ENCODE measurements at places on chromosomes 11 and 22. TPM values are rescaled to one million over a fixed set of nuclear protein-coding genes. Genes with fewer than 3 reads are reported as not detected.

Gene HBB
- total RNA-seq: not detected

Gene OR5B21
- not detected for total RNA-seq

Gene RIMBP3C
- 0.44 TPM for total RNA-seq

Gene ART5
- total RNA-seq: not detected

Gene WT1
- total RNA-seq: 1.4 TPM

Gene KBTBD3
- 2.2 TPM for total RNA-seq

Gene TRAPPC4
- total RNA-seq: 91.1 TPM

Gene OR56A1
- total RNA-seq: under 0.01 TPM

Gene TCN2
- 40.1 TPM for total RNA-seq

Gene TRIM5
- 42.2 TPM for total RNA-seq

Gene MMP13
- not detected for total RNA-seq

Gene BEST1
- not detected for total RNA-seq

Gene HOATZ
- not detected for total RNA-seq

Gene TOP3B
- total RNA-seq: 63.0 TPM

Gene UPB1
- 0.24 TPM for total RNA-seq

Gene DEUP1
- not detected for total RNA-seq

Gene TUBA8
- 1.8 TPM for total RNA-seq

Gene ARCN1
- 158 TPM for total RNA-seq

Gene OR51B5
- total RNA-seq: not detected

Gene PHLDB1
- 111 TPM for total RNA-seq

Gene OR51E2
- 0.06 TPM for total RNA-seq

Gene BBOX1
- total RNA-seq: not detected

Gene OR51I1
- not detected for total RNA-seq

Gene AQP11
- total RNA-seq: 0.18 TPM

Gene RCOR2
- 1.1 TPM for total RNA-seq

Gene SULT4A1
- 1.5 TPM for total RNA-seq

Gene GPR83
- not detected for total RNA-seq

Gene DRD2
- not detected for total RNA-seq

Gene CCDC90B
- total RNA-seq: 59.7 TPM

Gene PCF11
- total RNA-seq: 26.3 TPM

Gene GRAP2
- total RNA-seq: not detected

Gene POLR2L
- 125 TPM for total RNA-seq

Gene KCTD14
- total RNA-seq: 2.0 TPM

Gene SLC6A5
- total RNA-seq: not detected

Gene KLHL35
- 4.7 TPM for total RNA-seq

Gene BRSK2
- total RNA-seq: 0.93 TPM

Gene BIRC3
- 5.6 TPM for total RNA-seq

Gene CCDC82
- total RNA-seq: 24.6 TPM

Gene C11orf21
- total RNA-seq: not detected

Gene INTS4
- total RNA-seq: 22.3 TPM

Gene DERL3
- total RNA-seq: 0.12 TPM

Gene DNAJB13
- total RNA-seq: not detected

Gene OR8A1
- total RNA-seq: not detected

Gene ROBO4
- 605 TPM for total RNA-seq

Gene UBE2L3
- 87.5 TPM for total RNA-seq

Gene CCDC73
- not detected for total RNA-seq

Gene CBLIF
- total RNA-seq: not detected

Gene CHEK2
- 8.5 TPM for total RNA-seq

Gene KRTAP5-7
- total RNA-seq: not detected

Gene IL18BP
- 3.7 TPM for total RNA-seq

Gene ACP2
- total RNA-seq: 29.9 TPM

Gene NPAS4
- not detected for total RNA-seq

Gene CLCF1
- 6.2 TPM for total RNA-seq

Gene GALNT18
- 101 TPM for total RNA-seq

Gene GPHA2
- total RNA-seq: not detected

Gene LRRN4CL
- total RNA-seq: not detected

Gene TKFC
- total RNA-seq: 29.3 TPM

Gene CALCA
- total RNA-seq: not detected

Gene UBE4A
- total RNA-seq: 37.0 TPM

Gene INPP5J
- 0.35 TPM for total RNA-seq

All from glomerular endothelial cell (primary cell).